ENCODE measurements at places on chromosomes 12 and 14.

- DNase-seq, result peak; percentile 12
Measured at GRCh38 chr14:64671591-64671990, 32.6 kb upstream of the PLEKHG3 start.

DNA sequence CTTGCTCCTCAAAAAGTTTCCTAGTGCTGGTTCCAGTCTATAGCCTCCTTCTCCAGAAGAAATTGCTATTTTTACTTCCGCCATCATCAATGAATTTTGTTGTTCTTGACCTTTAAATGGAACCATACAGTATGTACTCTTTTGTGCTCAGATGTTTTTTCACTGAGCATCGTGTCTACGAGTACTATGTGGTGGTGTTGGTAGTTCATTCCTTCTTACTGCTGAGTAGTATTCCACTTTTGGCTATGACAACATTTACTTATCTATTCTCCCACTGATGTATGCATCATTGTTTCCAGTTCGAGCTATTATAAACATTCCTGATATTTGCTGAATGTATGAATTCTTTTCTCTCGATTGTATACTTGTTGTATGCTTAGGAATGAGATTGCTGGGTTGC is 28.6 kb downstream of the SLC2A14 start:
- no peak for DNase-seq

DNA sequence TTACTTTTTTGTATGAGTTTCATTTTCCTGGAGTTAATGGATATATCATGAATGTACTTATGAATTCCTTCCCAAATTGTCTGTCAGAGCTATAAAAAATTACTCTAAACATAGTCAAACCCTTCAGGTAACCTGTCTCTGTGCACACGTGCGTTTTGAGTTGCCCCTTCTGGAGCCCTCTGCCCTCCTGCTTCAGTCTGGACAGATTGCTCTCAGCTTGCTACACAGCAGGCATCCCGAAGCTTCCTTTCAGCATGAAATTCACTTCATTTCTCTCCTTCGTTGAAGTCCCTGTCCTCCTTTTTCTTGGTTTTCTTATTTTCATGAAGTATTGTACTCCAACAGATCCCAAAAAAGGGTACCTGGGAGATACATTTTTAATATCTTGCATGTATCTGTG is 47.3 kb downstream of the FNTB start:
- DNase-seq, result no peak

- no peak for DNase-seq
Measured at GRCh38 chr14:44462381-44462780, 44.7 kb downstream of the FSCB start.

DNA sequence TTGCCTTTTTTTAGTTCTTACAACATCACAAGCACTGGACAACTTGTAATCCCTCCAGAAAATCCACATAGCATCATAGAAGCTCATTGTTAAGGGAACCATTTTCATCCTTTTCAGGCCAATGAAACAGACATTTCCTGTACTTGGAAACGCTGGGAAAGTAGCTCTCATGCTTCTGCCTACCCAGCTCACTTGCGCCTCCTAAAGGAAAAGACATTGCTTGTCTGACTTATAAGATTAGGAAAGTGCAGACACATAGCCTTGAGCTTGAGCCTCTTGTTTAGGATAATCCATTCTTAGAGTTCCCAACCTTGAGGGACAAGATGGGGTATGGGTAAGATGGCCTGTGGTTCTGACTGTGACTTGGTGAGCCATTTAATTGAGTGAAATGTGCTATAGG is 589.5 kb downstream of the NOVA1 start:
- no peak for DNase-seq

DNA sequence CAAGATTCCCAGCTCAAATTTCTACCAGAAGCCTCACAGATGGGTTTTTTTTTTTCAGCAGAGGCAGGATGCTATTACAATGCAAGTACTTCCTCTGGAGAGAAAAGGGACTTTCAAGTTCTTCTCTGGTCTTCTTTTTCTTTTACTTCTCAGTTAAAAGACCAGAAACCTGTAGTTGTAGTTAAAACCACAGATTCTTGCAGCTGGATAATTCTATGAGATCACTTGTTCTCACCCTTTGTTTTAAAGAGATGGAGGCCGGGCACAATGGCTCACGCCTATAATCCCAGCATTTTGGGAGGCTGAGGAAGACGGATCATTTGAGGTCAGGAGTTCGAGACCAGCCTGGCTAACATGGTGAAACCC is 47.6 kb upstream of the OVCH1 start:
- DNase-seq, result no peak

DNA sequence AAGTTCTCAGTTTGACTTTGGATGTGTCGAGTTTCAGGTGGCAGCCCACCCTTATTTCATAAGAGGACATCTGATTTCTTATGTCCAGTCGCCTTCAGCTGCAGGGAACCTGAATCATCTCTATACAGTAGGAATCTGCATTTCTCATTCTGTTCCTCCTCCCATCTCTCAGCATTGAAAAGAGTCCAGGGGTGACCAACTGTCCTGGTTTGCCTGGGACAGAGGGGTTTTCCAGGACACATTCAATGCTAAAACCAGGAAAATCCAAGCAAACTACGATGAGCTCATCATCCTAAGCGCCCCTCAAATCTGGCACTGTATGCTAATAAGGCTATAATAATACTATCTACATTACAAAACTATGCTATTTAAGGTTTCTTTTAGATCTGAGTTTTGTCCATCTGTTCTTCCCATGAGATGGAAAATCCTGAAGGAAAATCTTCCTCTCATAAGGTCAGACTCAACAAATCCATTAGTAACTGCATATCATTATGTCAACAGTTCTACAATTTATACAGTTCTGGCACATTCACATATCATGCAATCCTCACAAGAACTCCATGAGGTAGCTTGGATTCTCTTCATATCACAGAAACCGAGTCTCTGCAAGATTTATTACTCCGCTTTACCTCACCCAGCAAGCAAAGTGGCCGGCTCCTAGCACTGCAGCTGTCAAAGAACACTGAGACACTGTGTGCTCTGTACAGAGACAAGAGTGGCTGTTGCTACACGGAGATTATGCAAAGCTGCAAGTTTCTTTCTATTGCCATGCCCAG is 15.6 kb upstream of the CALM1 start:
- no peak for DNase-seq

DNA sequence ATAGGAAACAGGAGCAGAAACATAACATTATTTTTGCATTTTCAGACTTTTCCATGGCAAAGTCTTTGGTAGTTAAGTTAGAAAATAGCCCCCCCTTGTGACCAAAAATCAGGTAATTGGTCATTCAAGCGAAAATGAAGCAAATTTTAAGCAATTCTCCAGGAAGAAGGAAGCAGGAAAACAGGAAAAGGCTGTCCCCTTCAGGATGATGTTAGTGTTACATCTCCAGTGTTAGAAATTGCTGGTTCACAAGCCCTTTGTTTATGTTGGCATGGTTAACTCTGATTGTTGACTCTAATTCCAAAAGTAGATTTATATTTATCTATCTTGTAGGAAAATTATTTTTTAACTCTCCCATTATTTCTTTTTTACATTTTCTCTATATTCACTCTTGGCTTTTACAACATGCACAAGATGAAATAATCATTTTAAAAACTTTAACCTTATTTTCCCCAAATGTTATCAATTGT is 18.8 kb upstream of the GAS2L3 start:
- DNase-seq, result no peak

DNA sequence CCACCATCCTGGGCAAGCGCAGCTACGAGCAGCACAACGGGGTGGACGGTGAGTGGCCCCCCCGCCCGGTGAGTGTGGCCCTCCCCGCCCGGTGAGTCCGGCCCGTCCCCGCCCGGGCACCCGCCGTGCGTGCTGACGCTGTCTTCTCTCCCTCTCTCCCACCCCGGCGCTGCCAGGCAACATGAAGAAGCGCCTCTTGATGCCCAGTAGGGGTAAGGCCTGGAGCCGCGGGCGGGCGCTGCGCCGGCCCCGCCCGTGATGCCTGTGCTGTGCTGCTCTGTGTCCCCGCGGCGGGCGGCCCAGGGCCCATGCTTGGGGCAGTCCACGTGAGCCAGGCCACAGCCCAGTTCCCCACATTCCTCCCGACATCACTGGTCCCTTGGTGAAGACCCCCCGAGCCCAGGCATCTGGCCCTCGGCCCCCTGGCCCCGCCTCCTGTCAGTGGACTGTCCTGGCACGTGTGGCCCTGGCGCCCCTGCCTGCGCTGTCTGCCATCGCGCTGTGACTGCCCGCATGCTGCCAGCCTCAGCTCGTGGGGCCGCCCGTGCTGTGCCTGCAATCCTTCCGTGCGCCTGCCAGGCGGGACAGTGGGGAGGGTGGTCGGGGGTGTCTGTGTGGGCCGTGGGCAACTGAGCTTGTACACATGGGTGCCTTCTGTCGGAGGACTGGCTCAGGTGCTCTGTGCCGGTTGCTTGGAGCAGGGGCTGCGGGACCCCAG is 7.9 kb upstream of the CRIP2 start:
- no peak for DNase-seq

GRCh38 chr14:93006567-93007051 is 83.7 kb downstream of the CHGA start:
- DNase-seq, result no peak

GRCh38 chr12:112711026-112711425 is 80.5 kb upstream of the RPH3A start:
- no peak for DNase-seq

DNA sequence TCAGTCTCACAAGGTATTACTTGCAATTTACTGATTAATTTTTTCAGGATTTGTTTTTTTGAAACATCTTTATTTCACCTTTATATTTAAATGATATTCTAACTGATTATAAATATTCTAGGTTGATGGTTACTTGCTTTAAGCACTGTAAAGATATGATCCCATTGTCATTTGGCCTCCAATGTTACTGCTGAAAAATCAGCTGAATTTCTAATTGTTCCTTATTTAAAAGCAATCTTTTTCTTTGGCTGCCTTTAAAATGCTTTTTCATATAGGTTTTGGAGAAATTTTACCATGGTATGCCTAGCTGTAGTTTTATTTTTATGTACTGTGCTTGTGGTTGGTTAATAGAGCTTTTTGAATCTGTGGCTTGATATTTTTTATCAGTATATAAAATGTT is 275.6 kb upstream of the PPFIA2 start:
- no peak for DNase-seq

GRCh38 chr12:122788387-122788786 is 14.0 kb downstream of the CCDC62 start:
- DNase-seq, result no peak

- DNase-seq, result no peak
Measured at GRCh38 chr12:59122784-59123183, 202.5 kb upstream of the LRIG3 start.

- no peak for DNase-seq
Measured at GRCh38 chr14:52048641-52049204, 20.1 kb downstream of the NID2 start.

DNA sequence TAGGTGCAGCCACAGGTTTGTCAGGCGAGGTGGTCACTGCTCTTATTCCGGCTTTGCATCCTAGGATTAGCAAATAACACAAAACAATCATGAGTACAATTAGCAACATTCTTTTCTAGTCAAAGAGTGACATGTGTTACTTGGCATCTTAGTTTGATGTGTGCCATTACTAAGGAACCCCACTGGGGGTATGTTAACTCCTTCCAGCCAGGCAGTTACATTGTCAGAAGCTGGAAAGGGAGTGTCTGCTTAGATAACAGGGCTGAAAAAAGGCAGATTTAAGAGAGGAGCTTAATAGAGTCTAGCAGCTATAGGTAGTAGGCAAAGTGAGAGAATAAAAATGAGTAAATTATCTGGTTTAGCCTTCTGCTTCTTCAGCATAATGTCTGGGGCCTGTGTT is 30.5 kb upstream of the METAP2 start:
- DNase-seq, result no peak

GRCh38 chr14:45134051-45134958 is at the start of gene FKBP3:
TSS of gene FKBP3 (minus strand) at chr14:45134481. CDS start at chr14:45134456, 25 bp downstream.
- DNase-seq, result peak; percentile 87

DNA sequence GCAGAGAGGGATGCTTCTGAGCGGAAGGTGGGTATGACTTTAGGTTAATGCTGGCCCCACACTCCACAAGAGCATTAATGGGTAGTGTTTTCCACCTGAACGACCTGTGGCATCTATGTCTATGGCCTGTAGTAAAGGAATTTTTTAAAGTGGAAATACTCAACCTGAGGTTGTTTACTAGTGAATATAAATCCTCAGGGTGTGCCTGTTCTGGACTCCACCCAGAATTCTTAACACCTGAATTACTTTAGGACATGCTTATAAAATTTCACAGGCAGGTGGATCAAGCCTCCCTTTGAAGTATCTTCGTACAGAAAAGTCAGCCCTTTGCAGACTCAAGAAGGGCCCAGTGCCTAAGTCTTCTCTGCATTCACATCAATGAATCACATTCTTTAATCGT is 196.1 kb downstream of the ESR2 start:
- no peak for DNase-seq

- no peak for DNase-seq
Measured at GRCh38 chr12:95481072-95481471, 7.1 kb downstream of the METAP2 start.

GRCh38 chr12:131872154-131873051 is 22.0 kb upstream of the ULK1 start:
- DNase-seq, result no peak

DNA sequence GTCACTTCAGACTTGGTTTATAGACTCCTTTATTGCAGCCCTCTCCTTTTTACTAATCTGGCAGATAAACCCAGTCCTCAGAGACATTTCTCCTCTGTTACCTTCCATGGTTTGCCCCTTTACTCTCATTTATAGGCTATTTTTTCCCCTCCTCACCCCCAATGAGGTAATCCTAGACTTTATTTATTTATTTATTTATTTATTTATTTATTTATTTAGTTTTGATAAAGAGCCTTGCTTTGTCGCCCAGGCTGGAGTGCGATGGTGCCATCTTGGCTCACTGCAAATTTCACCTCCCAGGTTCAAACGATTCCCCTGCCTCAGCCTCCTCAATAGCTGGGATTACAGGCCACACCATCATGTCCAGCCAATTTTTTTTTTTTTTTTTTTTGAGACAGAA is 8.4 kb downstream of the FGD4 start:
- DNase-seq, result no peak

DNA sequence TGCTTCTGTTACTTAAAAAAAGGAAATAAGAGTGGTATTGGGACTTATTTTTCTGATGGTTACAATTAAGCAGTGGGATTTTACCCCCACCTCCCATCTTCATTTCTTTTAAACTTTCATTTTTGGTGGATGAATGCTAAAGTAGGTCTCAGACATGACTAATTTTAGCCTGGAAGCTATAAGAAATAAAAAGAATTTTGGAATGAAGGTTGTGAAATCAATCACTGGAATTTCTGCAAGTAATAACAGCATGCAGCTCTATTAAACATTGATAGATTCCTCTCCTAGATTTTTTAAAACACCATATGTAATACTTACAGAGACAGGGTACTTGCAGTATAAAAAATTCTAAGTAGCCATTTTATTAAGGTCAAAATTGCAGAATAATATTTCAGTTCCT is 164.2 kb upstream of the CLEC14A start:
- no peak for DNase-seq

- DNase-seq, result no peak
Measured at GRCh38 chr14:33254861-33255395, 316.2 kb downstream of the NPAS3 start.

- DNase-seq, result no peak
Measured at GRCh38 chr14:63039866-63040265, 5.4 kb downstream of the KCNH5 start.

DNA sequence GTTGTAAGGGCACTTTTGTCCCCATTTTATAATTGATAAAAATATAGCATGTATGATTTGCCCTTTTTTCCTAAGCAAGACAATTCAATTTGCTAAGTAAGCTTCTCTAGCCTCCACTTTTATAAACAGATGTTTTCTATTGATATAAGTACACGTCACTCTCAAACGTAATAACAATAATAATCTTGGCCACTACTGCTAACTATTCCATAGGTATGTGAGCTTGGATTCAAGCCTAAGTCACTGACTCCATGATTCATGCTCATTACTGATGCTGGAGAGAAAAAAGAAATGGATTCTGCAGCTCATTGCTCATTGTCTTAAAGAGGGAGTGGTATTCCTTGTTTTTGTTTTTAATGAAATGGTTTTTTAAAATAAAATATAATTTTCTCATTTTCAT is 661.0 kb downstream of the GALC start:
- no peak for DNase-seq

Data from stimulated activated CD4-positive, alpha-beta T cell treated with anti-CD3 and anti-CD28 coated beads, Interleukin-12 subunit alpha, Interleukin-12 subunit beta, amount 100 ng/mL, for 48 hours (primary cell).